Naive thymus-derived CD8-positive, alpha-beta T cell (primary cell): ENCODE measurements at places on chromosomes 4 and X.

DNA sequence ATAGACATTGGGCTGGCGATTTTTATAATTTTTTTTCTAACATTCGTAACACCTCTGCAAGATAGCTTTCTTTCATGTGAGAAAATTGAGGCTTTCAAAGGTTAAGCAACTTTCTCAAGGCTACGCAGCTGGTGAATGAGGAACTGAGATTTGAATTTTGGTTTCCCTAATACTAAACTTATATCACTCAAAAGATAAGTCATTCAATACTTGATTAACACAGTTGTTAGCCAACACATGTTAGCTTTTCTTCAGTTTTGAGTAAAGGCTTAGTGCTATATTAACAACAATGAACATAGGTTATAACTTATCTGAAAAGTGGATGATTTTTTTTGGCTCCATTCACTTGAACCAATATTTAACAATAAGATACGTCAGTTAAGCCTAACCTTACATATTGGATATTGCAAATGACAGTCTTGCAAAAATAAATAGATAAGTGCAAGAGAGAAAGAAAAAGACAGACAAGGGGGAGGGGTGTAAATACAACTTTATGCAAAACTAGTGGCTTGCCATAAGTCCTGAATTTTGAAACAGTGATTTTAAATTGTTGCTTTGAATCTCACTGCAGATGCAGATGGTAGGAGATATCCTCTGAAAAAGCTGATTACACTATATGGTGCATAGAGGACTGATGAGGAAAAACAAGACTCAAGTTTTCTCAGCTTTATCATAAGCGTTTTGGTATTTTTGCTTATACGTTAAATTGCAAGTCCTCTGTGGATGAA lies 11.1 kb upstream of the GPM6A start:
- no peaks in the 10 kb centered on the region for H3K36me3 ChIP-seq
- no peak for DNase-seq
- no peak overlapping the region for H3K27ac ChIP-seq
- no peaks in the 10 kb centered on the region for H3K4me1 ChIP-seq
- no peak overlapping the region for H3K4me3 ChIP-seq

- H3K27me3 ChIP-seq: no peaks in the 10 kb centered on the region
- DNase-seq: no peak
Observed at GRCh38 chr4:57318703-57319102, 208.5 kb upstream of the IGFBP7 start.

GRCh38 chr4:42282081-42282901 lies 115.0 kb upstream of the SHISA3 start:
- H3K4me1 ChIP-seq: peaks cover 6% of the 10 kb centered on the region
- DNase-seq: peak; percentile 38
- H3K27me3 ChIP-seq: no peaks in the 10 kb centered on the region
- no peaks in the 10 kb centered on the region for H3K36me3 ChIP-seq

- no peak overlapping the region for H3K4me3 ChIP-seq
- no peak for DNase-seq
- no peaks in the 10 kb centered on the region for H3K27me3 ChIP-seq
Observed at GRCh38 chr4:28444886-28445496, 1584.3 kb downstream of the STIM2 start.

GRCh38 chr4:87937523-87937922 lies 38.0 kb upstream of the SPP1 start:
- H3K4me1 ChIP-seq: no peaks in the 10 kb centered on the region
- no peak overlapping the region for H3K27ac ChIP-seq
- no peak overlapping the region for H3K4me3 ChIP-seq
- DNase-seq: no peak

DNA sequence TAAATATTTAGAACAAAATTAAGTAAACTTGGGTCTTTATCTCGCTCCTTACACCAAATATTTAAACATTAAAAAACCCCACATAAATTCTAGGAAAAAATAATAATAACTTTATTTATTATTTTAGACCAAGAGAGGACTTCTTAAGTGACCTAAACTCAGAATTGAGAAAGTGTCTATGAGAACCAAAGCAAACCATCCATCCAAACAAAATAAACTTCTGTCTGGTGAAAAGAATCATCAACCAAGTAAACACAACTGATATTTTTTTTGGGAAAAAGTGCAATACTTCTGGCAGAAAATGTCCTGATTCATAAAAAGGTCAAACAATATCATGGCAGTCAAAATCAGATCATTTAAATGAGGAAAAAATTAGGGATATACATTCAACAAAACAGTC lies 533.0 kb downstream of the SPRY1 start:
- H3K36me3 ChIP-seq: no peaks in the 10 kb centered on the region
- no peak overlapping the region for H3K27ac ChIP-seq
- no peak overlapping the region for H3K4me3 ChIP-seq
- no peak for DNase-seq
- H3K27me3 ChIP-seq: no peaks in the 10 kb centered on the region
- H3K4me1 ChIP-seq: no peaks in the 10 kb centered on the region

GRCh38 chr4:24763631-24764297 lies 31.6 kb upstream of the SOD3 start:
- no peaks in the 10 kb centered on the region for H3K4me1 ChIP-seq
- no peak for DNase-seq
- no peak overlapping the region for H3K4me3 ChIP-seq
- no peak overlapping the region for H3K27ac ChIP-seq
- peaks cover 5% of the 10 kb centered on the region for H3K27me3 ChIP-seq

DNA sequence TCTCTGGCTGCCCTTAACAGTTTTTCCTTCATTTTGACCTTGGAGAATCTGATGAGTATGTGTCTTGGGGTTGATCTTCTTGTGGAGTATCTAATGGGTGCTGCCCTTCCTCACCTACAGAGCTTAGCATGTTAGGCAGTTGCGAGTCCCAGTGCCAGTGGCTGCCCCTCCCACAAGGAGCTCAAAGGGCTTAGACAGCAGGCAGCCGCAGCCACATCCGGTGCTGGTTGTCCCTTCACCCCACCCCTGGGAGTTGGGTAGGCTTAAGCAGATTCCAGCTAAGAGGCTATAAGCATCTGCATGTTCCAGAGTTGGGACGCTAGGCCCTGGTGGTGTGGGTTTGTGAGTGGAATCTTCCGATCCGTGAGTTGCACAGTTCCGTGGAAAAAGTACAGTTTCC lies 322.1 kb upstream of the ARX start:
- H3K27me3 ChIP-seq: no peaks in the 10 kb centered on the region
- H3K27ac ChIP-seq: no peak overlapping the region
- no peak for DNase-seq
- H3K4me3 ChIP-seq: no peak overlapping the region
- no peaks in the 10 kb centered on the region for H3K4me1 ChIP-seq
- no peaks in the 10 kb centered on the region for H3K36me3 ChIP-seq

- H3K27ac ChIP-seq: peak overlapping the region; percentile 49
- no peaks in the 10 kb centered on the region for H3K36me3 ChIP-seq
- peaks cover 32% of the 10 kb centered on the region for H3K4me1 ChIP-seq
- H3K27me3 ChIP-seq: no peaks in the 10 kb centered on the region
Observed at GRCh38 chrX:129958083-129958465, 24.4 kb upstream of the BCORL1 start.

GRCh38 chrX:18649498-18649951 lies 22.4 kb downstream of the RS1 start:
- no peak for DNase-seq
- no peaks in the 10 kb centered on the region for H3K4me1 ChIP-seq
- no peaks in the 10 kb centered on the region for H3K27me3 ChIP-seq
- H3K27ac ChIP-seq: no peak overlapping the region
- H3K36me3 ChIP-seq: no peaks in the 10 kb centered on the region

DNA sequence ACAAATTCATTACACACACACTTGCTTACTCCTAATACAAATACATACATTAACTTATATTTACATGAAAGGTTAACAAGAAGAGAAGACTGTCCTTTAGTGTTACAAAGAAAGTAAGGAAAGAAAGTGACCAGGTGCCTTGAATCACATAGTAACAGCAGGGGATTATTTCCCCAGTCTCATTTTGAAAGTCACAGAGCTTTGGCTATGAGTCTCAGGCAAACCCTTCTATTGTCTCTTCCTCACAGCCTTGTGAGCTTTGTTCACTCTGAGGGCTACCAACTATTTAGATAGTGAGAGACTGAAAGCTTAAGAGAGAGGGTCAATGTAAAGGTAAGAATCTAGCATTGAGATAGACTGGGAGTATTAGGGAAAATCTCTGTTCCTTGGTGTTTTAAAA lies 161.6 kb downstream of the NPNT start:
- no peaks in the 10 kb centered on the region for H3K4me1 ChIP-seq
- H3K27ac ChIP-seq: no peak overlapping the region
- H3K4me3 ChIP-seq: no peak overlapping the region
- H3K27me3 ChIP-seq: no peaks in the 10 kb centered on the region

DNA sequence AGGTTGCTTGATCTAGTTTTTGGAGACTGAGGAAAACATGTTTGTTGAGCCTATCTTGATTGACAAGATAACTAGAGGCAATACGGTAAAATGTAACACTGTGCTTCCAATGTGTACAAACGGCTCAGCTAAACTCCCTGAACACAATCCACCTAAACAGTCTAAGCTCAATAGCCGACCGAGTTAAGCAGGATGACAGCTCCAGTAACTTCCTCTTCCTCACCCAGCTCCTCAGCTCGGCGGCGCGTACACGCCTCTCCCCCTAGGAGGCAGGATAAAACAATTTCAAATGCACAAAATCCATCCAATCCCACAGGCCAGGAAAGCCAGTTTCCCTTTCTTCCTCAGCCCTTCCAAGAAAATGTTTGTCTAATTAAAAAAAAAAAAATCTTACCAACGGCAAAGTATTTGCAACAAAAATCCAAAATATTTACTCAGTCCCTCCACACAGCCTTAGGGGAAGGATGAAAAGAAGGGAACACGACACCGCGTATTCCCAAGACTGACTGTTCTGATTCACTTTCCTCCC lies 1.0 kb downstream of the CNOT6L start:
- peaks cover 21% of the 10 kb centered on the region for H3K36me3 ChIP-seq
- H3K4me1 ChIP-seq: peaks cover 72% of the 10 kb centered on the region
- H3K27ac ChIP-seq: peak overlapping the region; percentile 97
- peak; percentile 65 for DNase-seq

DNA sequence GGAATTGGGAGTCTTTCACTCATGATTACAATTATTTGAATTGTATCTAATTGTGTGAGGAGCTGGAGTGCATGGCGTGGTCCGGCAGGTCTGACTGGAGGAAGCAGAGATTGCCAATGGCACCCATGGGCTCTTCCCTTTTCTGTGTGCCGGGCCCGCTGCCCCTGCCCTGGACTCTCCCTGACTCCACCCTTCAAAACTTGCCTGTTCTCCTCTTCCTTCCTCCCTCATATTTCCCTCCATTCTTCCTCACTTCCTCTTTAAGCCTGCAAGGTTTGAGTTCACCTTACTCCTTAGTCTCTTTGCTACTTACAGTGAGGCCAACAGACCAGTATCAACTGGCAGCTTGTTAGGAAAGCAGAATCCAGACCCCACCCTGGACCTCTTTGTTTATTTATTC lies 6.5 kb upstream of the STBD1 start:
- no peaks in the 10 kb centered on the region for H3K27me3 ChIP-seq
- H3K27ac ChIP-seq: no peak overlapping the region
- H3K4me1 ChIP-seq: peaks cover 13% of the 10 kb centered on the region
- no peak for DNase-seq

GRCh38 chr4:175705407-175705806 lies 106.7 kb downstream of the GPM6A start:
- DNase-seq: no peak
- H3K27ac ChIP-seq: no peak overlapping the region
- H3K4me1 ChIP-seq: no peaks in the 10 kb centered on the region
- no peak overlapping the region for H3K4me3 ChIP-seq

- no peak for DNase-seq
- H3K4me1 ChIP-seq: peaks cover 4% of the 10 kb centered on the region
- no peak overlapping the region for H3K4me3 ChIP-seq
- H3K36me3 ChIP-seq: no peaks in the 10 kb centered on the region
- H3K27ac ChIP-seq: no peak overlapping the region
Observed at GRCh38 chr4:73741031-73741749, 821 bp downstream of the CXCL8 start.

DNA sequence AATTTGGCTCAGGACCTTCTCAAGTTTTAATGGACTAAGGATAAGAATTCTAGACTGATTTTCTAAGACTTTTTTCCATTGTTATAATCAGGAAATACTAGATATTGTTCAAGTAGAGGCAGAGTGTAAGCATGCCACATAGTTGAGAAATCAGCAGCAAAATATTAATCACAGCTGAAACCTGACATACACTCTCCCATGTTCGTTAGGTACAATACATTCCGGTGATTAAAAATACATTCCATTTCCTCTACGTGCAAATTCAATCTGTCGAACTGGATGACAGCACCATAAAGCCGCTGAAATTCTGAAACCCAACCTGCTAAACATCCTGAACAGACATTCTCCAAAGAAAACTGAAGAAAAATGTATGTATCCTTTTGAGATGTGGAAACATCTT lies 587.6 kb upstream of the DIPK2B start:
- H3K27ac ChIP-seq: no peak overlapping the region
- no peaks in the 10 kb centered on the region for H3K36me3 ChIP-seq
- no peaks in the 10 kb centered on the region for H3K27me3 ChIP-seq
- H3K4me1 ChIP-seq: peaks cover 10% of the 10 kb centered on the region
- H3K4me3 ChIP-seq: no peak overlapping the region

- H3K4me1 ChIP-seq: no peaks in the 10 kb centered on the region
- H3K36me3 ChIP-seq: no peaks in the 10 kb centered on the region
- no peak overlapping the region for H3K4me3 ChIP-seq
Observed at GRCh38 chrX:96621811-96622210, 62.8 kb upstream of the DIAPH2 start.

DNA sequence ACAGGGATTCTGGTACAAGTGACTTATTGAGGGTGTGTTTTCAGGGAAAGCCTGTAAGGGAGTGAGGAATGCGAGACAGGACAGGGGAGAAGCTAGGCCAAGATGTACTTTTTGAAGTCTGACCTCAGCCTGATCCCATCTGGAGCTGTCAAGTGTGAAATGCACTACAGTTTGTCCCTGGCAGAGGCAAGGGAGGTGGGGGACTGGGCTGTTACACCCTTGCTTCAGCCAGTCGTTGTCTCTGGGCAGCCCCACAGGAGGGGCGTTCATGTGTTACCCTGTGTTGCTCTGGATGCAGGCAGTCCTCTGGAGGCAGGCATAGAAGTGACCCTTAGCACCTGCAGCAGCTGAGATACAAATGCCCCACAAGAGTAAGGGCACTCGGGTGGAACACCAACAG lies 25.8 kb downstream of the PPEF1 start:
- H3K36me3 ChIP-seq: no peaks in the 10 kb centered on the region
- no peak overlapping the region for H3K4me3 ChIP-seq
- no peak overlapping the region for H3K27ac ChIP-seq
- H3K27me3 ChIP-seq: no peaks in the 10 kb centered on the region
- no peak for DNase-seq

GRCh38 chrX:133580625-133581024 lies 165.3 kb upstream of the GPC4 start:
- no peak overlapping the region for H3K27ac ChIP-seq
- no peak overlapping the region for H3K4me3 ChIP-seq
- DNase-seq: no peak
- H3K4me1 ChIP-seq: no peaks in the 10 kb centered on the region
- no peaks in the 10 kb centered on the region for H3K36me3 ChIP-seq

GRCh38 chr4:23305026-23305425 lies 584.8 kb downstream of the PPARGC1A start:
- no peaks in the 10 kb centered on the region for H3K27me3 ChIP-seq
- H3K27ac ChIP-seq: no peak overlapping the region
- peaks cover 6% of the 10 kb centered on the region for H3K4me1 ChIP-seq
- no peak overlapping the region for H3K4me3 ChIP-seq
